ENCODE measurements at places on chromosomes 7 and 10.

DNA sequence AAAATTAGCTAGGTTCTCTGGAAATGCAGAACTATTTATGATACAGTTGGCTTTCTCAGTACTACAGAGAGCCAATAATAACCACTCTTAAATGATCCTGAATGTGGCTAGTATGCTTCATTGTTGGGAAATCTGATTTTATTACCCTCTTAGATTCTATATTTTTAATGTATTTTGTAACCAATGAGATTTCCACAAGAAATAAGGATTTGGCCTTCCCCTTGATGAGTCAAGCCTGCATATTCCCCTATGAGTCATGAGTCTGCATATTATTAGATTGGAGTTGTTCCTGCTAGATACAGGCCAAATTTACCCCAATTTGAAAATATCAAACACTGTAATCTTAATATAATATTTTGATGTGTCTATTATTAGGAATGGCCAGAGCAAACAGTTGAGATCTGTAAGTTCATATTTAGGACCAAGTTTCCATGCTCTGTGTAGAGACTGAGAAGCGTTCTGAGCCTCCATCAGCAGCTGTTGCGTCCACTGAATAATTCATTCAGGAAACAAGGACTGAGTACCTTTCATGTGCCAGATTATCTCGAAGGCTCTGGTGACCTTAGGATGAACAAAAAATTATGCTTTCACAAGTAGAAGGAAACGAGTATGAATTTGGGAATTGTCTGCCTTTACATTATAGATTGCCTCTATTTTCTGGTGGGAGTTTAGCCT is 793.4 kb downstream of the NRG3 start:
- DNase-seq: no peak

- no peak for DNase-seq
These were observed 416.6 kb downstream of the PHTF2 start for GRCh38 chr7:78215199-78215598.

DNA sequence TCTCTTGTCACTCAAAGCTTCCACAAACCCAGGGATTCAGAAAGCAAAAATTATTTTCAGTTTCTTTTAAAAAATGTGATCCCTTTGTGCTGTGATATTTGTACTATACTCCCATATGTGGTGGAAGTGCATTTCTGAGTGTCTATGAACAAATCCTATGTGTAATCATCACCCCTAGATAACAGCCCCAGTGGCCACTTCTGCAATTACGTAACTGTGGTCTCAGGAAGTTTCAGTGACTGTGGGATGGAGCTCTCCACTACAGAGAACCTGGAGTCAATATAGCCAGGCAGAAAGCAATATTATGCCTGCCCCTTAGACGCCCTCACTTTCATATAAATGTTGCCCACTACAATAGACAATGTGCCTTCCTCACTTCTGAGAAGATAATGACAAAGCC is 1101.7 kb upstream of the GHITM start:
- DNase-seq: no peak

GRCh38 chr10:83680470-83680891 is 458.8 kb upstream of the GHITM start:
- no peak for DNase-seq

GRCh38 chr10:122130474-122131110 is 140.5 kb upstream of the BTBD16 start:
- no peak for DNase-seq

GRCh38 chr10:95280637-95281036 is 10.2 kb downstream of the PDLIM1 start:
- DNase-seq: no peak

DNA sequence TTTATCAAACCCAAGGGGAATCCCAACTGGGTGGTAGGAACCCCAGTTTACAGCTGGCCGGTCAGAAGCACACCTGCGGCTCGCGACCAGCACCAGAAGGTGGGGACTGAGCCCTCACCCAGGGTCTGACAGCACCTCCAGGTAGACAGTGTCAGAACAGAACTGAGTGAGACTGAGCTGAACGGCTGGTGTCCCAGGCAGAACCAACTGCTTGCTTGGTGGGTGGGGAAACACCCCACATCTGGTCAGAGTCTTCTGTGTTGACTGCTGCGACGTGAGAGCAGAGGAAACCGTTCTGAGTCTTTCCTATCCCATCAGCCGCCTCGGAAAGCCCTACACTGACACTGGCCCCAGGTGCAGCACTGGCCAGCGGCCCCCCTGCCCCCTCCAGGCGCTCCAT is 160.7 kb downstream of the MAD1L1 start:
- no peak for DNase-seq

GRCh38 chr7:1236831-1237701 is 4.4 kb downstream of the UNCX start:
- DNase-seq: no peak

DNA sequence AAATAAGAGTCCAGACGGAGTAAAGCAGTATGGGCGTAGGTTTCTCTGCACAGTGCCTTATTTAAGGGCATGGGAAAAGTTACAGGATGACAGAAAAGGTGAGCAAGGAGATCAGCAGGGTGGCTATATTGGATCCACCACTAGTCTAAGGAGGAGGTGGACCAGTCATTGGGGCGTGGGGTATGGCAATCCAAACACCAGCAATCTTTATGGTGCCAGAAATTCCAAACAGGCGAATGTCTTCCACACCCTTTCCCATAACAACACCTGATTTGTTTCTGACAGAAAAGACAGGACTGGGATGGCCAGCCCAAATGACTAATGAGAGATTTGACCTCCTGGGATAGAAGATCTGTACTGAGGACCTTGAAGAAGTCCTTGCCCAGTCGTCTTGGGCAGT is 181.8 kb upstream of the MBL2 start:
- no peak for DNase-seq

DNA sequence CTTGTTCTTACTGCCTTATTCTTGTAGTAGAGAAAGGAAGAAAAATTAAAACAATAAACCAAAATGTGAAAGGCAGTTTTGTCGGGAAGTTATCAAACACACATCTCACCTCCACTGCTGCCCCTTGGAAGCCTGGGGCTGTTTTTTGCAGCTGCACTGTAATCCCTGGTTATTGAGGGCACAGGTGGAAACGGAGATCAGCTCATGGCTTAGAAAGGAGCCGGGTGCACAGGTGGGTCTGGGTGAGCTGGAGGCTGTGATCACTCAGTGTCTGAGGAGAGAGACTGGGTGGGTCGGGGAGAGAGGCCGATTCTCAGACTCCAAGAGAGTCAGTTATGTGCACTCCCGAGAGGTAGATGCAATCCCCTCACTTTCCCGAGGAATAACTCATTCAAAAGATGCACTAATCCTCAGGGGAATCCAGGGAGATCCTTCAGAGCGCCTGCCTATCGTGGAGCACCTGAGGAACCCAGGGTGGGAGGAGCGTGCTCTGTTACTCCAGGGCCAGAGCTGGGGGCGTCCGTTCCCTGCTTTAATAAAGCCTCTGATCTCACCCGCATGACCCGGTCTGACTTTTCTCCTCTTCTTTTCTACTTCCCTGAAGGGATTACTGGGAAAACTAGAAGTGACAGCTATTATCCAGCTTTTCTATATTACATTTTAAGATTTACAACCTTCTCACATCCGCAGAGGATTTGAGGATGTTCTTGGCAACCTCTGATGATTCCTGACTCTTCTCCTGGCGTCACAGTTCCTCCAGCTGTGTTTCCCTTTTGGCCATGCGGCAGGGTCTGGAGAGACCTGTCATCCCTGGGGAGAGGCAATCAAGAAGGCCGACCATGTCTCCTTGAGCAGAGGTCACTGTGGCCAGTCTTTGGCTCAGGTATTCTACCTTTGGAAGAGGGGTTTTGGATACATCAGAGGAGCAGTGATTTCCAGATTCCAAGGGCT is 82.1 kb downstream of the CAMK1D start:
- DNase-seq: no peak

DNA sequence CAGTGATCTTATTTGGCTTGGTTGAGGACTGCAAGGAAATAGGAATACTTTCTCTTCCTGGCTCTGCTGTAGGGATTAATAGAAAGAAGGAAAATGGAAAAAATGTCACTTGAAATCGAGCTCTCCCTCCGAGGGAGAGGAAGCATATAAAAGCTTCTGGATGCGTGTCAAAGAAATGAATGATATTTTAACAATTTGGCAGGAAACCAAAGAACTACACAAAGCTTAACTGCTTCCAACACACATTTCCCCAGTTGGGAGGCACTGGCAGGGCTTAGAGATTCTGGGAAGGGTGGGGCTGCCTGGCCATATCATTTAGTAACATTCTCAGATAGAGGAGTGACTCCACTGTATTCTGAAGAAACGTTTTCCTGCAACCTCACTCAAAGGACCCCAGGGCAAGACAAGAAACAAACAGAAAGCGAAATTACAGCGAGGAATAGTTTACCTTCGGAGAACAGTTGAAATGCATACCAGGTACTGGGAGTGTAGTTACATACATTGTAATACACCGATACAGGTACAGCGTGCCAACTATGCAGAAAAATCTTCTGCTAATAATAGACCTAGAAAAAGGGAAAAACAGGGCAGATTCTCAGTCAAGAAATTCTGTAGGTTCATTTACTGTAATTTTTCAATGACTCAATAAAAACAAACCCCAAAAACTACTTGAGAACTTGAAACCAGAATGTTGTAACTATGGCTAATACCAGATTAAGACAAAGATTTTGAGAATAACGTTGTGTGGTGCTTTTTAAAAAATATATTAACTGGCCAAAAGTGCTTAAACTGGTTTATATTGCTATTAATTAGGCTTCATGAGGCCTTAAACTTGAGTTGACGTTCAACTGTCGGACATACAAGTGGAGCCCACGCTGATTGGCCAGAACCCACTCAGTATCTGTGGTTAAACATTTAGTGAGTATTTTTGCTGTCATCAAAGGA is 75.7 kb upstream of the ASAH2 start:
- no peak for DNase-seq

DNA sequence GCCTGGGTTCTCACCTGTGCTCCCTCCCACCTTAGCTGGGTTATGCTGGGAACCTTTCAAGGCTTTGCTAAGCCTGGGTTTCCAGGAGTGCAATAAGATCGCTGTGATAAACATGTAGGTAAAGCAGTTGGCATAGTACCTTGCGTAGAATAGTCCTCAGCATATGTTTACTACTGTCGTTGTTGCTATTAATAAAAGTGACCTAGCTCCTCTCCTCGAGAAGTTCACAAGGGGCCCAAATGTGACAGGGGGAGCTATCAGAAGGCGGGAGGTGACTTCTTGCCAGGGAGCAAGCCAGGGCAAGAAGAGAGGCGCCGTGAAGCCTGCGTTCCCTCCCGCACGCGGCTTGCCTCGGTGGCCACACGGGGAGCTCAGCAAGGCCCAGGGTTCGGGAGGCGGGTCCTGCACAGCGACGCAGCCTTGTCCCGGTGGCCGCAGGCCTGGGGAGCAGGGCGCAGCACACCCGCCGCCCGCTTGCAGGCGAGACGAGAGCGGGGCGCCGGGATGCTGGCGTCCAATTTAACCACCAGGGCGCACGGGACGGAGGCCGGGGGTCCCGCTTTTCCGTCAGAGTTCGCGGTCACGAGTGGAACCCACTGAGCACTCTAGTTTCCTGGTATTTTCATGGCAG is 106.2 kb downstream of the SNX10 start:
- DNase-seq: peak; percentile 71

DNA sequence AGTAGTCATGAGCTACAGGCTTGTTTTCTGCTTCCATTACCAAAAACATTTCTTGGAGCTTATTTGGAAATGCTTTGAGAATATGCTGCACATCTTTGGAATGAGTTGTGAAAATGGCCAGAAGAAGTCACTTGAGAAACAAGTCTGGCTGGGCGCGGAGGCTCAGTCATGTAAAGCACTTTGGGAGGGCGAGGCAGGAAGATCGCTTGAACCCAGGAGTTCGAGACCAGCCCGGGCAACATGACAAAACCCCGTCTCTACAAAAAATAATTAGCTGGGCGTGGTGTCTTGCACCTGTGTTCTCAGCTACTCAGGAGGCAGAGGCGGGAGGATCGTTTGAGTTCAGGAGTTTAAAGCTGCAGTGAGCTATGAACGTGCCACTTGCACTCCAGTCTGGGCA is 882 bp upstream of the CHCHD1 start:
- no peak for DNase-seq

DNA sequence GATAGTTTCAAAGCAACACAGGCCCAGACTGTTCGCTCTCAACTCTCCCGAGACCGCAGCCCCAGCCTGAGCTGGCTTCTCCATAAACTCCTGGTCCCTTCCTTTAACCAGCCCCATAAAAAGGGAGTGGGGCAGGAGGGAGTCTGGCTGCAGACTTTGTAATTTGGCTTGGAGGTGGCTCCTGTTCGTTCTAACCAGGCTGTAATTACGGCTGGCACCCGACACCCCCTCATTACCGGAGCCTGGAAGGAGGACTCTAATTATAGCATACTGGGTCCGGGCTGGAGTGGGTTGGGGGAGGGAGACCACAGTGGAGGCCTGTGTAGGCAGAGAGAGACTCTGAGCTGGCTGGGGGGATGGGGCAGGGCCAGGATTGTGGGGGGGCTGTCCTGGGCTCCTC is 49.7 kb downstream of the UNC5B start:
- DNase-seq: no peak

DNA sequence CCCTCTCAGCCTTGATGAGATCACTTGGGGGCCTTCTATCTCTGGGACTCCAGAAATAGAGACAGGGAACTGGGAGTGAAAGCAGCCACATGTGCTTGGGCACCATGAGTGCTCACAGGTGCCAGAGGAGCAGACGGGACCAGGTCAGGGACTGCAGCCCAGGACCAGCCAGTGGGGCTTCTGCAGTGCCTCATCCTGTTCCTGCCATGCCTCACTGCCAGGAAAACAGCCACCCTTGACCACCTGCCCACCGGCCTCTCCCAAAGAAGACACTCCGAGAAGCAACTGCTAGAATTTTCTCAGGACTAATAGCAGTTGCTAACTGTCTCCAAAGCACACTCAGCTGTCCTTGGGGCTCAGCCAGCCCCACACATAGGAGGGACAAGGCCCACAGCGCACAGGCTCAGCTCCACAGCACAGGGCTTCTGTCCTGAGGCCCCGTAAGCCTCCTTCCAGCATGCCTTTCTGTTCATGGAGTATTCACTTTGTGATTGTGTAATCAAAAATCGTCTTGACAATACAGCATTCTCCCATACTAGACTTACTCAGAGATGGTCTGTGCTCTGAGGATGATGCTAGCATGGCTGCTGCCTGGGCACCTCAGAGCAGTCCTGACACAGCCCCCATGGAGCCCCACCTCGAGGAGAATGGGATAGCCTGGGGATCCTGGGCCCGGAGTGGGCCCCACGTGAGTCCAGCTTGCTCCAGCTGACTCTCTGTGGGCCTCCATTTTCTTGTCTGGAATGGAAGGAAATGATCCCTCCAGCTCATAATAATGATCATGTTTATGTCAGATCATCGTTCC is 115.7 kb upstream of the RET start:
- DNase-seq: no peak

GRCh38 chr10:90571481-90572258 is 286.2 kb downstream of the HTR7 start:
- peak; percentile 35 for DNase-seq

- peak; percentile 59 for DNase-seq
These were observed 55.3 kb downstream of the ELAPOR2 start for GRCh38 chr7:87003872-87004798.

- DNase-seq: no peak
These were observed 323.7 kb upstream of the IGFBP3 start for GRCh38 chr7:46244757-46245156.

DNA sequence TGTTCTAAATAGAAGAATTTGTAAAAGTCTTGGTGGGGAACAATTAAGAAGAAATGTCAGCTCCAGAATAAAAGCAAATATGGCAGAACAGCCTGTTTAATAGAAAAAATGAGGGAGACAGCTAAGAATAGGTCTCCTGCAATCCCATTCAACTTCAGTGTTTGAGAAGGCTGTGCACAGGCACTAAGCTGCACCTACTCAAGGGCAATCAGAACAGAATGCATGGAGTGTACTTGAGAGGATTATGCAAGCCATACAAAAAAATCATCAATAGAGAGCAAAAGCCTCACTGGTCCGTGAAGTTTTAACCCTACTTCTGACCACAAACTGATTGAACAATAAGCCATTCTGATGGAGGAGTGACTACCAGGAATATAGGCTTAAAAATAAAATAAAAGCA is 690.7 kb upstream of the PCDH15 start:
- DNase-seq: no peak

All from SK-N-DZ (cell line).